NCI-H446 treated with DMSO at 0.1 percent for 48 hours (cell line): ENCODE measurements at places on chromosomes 7 and 10.

DNA sequence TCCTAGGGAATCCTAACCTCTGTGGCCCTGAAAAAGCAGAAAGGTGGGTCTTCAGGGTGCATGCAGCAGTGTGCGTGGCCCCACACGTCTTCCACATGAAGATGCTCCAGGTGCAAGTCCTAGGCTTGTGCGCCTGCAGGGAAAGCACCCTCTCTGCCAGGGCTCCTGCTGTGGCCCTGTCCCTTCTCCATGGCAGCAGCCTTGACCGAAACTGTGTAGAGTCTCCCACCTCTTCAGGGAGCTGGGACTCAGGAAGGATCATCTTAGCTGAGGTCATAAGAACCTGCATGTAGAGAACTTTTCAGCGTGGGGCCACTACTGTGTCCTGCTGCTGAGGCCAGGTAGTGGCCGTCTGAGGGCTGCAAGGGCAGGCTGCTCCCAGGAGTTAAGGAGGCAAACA is 6.3 kb upstream of the CSGALNACT2 start:
- DNase-seq: no peak

DNA sequence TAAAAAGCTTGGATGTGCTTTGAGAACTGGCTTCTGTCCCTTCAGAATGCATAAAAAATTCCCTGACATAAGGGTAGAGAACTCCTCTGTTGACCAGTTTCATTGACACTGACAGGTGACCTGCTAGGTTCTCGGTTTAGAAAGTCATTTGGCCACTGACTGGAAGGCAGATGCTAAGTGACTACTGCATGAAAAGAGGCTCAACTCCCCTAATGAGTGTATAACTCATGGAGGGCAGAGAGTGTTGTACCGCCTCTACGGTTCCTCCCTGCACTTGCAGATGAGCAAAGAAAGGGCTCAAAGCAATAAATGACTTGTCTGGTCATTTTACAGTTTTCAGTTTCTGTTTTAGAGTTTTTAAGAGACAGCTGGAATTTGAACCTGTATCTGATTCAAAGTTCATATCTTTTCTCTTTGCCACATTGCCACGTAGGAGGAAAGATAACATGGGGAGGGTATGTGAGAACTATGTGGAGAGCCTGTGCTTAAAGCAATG is 2.9 kb upstream of the FGL2 start:
- no peak for DNase-seq

- no peak for DNase-seq
These were observed 214.7 kb downstream of the WDR37 start for GRCh38 chr10:1270906-1271305.

DNA sequence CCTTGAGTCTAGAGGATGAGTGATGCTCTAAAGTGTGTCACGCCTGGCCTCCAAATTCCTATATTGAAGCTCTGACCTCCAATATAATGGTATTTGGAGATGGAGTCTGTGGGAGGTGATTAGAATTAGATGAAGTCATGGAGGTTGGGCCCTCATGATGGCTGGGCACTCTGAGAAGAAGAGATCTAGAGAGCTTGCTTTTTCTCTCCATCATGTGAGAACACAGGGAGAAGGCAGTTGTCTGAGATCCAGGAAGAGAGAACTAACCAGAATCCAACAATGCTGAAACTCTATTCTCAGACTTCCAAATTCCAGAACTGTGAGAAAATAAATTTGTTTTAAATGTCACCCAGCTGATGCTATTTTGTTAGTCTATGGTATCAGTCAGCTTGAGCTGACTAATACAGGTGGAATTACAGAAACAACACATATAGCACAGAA is 15.1 kb downstream of the RNF216 start:
- DNase-seq: no peak

- DNase-seq: no peak
These were observed 102.7 kb downstream of the GRID1 start for GRCh38 chr10:86263907-86264306.

GRCh38 chr10:123154711-123155505 is 706 bp downstream of the BUB3 start:
- no peak for DNase-seq

GRCh38 chr10:13629116-13629515 is 42.4 kb downstream of the PRPF18 start:
- no peak for DNase-seq

GRCh38 chr7:87218796-87219544 is 562 bp downstream of the TMEM243 start:
- DNase-seq: no peak
